Keratinocyte (primary cell): ENCODE measurements at places on chromosomes 3 and 15.

GRCh38 chr15:85943791-85944190 is 135.9 kb upstream of the AGBL1 start:
- DNase-seq = no peak

DNA sequence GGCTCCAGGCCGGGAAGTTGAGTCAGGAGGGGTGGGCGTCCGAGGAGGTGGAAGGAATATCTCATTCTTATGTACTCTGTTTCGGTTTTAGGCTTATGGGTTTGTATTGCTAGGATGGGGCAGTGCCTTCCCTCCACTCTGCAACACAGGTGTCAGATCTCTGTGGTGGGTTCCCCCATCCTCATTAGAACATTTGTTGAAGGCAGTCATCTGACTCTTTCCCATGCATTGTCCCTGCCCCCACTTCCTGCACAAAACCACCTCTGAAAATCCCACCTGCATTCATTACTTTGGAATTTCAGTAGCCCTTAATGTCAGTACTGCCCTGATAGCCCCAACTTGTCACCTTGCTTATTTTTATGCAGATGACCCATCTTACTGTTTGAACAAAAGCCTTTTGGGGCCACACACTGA is 29.5 kb downstream of the GYG1 start:
- no peak for DNase-seq

DNA sequence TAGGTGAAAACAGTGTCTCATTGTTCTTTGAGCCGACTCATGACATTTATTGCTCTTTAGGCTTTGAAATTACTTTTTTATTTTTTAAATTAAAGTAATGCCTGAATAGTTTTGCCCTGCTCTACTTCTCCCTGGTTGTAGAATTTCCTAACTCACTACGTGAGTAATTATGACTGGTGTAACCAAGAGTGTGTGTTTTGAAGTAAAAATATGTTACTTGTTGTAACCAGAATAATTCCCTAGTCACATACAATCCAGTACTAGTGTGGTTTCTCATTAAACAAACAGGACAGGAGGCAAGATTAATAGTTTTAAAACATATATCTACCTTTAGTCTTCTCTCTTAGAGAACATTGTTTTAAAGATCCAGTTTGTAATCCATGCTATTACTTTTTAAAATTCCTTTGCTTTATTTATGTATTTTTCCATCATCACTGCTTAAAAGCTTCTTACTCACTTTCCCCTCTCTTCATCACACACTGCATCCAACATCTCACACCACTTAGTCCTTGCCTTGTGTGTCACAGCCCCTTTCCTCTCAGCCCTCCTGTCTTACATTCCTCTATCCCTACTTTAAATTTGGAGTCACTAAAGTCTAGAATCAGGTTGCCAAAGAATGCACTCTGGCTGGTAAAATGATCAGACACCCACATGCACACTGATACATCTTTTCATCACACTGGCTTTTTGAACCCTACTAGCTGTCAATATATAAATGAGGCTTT is 219.7 kb downstream of the WNT5A start:
- no peak for DNase-seq

- no peak for DNase-seq
Measured at GRCh38 chr3:98341758-98342157, 11.9 kb upstream of the OR5K4 start.

DNA sequence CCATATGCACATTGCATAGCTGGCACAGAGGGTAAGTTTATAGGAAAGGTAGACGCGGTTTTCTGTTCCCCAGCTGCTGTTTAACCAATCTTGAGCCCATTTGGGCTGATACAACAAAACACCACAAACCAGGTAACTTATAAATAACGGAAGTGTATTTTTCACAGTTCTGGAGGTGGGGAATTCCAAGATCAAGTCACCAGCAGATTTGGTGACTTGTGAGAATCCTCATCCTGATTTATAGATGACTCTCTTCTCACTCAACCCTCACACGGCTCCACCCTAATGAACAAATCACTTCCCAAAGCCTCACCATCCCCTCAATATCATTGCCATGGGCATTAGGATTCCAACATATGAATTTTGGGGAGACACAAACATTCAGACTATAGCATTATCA is 694.4 kb upstream of the NR2F2 start:
- no peak for DNase-seq

DNA sequence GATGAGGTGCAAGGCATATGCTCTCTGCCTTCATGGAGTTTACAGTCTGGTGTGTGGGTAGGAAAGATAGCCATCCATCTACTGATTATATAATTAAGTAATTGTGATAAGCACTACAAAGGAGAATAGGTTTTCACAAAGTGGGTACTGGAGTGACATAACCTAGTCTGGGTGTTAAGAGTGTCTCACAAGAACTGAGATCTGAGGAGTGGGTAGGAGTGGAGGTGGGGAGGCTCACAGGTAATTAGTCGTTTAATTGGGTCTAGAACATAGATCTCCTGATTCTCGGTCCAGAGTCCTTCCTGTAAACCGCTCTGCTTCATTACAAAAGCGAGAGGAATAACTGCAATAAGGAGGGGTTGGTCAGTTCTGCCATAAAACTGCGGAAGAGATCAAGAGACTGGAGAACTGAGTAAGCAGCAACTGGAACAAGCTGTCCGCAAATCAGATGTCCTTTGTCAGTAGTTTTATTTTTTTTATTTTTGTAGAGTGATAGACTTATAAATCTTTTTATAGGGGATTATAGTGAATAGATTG is 2.2 kb downstream of the NEO1 start:
- no peak for DNase-seq

- DNase-seq = no peak
Measured at GRCh38 chr3:120473896-120474675, 23.3 kb upstream of the FSTL1 start.

DNA sequence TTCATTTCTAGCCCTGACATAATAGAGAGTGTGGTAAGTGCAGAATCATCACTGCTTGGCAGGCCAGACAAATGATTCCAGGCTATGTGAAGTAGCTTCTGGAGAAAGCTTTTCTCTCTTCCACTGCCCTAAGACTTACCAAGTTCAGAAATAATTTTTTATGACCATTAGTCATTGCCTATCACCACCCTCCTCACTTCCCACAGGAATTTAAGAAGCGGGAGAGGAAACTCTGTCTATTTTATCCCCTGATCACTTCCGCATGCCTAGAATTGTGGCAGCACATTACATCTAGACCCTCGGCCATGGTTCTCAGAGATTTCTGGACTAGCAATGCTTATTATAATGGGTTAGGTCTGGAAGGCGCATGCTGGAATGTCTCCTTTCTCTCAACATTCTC is 397.8 kb upstream of the NR2F2 start:
- DNase-seq = no peak

DNA sequence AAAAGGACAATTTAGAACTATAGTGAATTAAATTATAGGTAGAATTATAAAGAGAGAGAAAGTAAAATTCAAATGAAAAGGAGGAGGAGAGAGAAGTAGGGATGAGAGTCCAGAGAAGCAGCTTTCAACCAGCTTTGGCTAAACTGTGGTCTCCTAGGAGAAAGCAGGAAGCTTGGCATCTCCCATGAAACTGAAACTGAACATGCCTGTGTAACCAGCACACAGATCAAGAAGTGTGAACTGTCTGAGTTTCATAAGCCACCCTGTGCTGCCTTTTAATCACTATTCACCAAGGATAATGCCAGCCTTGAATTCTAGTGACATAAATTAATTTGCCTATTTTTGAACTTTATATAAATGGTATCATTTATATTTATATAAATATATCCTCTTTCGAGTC is 128.5 kb downstream of the MYRIP start:
- DNase-seq = no peak

- DNase-seq = no peak
Measured at GRCh38 chr15:32944431-32944830, 226.6 kb downstream of the GREM1 start.

GRCh38 chr3:10319804-10320203 is 1.1 kb downstream of the SEC13 start:
- DNase-seq = no peak

GRCh38 chr3:187518207-187518606 is 150.0 kb downstream of the RTP4 start:
- no peak for DNase-seq

- peak; percentile 73 for DNase-seq
Measured at GRCh38 chr3:139715743-139716360, 38.1 kb upstream of the NMNAT3 start.

DNA sequence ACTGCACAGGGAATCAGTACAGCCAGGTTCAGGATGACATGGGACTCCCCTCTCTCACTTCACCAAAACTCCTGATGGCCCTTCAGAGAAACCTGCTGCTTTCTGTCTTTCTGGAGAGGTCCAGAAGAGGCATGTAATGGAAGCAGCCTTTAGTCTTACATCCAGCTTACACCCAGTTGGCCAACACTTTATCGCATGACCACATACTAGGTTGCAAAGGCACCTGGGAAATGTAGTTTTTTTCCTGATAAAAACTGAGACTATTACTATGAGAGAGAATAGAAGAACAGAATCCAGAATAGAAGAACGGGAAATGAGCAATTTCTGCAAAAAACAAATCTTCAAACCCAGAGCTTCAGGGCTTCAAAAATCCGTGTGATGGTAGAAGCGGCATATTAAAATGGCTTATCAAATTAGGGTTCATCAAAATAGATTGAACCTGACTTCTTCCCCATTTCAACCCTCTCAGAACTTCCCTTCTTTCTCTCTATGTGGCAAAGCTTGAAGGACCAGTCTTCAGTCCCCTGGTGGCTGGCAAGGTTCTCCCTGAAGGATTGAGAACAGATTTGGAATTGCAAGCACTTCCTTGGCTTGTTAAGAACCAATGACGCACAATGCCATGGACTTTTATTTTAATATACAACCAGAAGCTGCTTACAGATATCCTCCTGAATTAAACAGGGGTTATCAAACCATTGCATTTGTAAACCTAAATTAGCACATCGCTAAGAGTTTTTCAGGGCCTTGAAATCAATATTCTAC is 34.4 kb downstream of the CORO2B start:
- no peak for DNase-seq

GRCh38 chr3:53691349-53691748 is 154.9 kb downstream of the CHDH start:
- no peak for DNase-seq

DNA sequence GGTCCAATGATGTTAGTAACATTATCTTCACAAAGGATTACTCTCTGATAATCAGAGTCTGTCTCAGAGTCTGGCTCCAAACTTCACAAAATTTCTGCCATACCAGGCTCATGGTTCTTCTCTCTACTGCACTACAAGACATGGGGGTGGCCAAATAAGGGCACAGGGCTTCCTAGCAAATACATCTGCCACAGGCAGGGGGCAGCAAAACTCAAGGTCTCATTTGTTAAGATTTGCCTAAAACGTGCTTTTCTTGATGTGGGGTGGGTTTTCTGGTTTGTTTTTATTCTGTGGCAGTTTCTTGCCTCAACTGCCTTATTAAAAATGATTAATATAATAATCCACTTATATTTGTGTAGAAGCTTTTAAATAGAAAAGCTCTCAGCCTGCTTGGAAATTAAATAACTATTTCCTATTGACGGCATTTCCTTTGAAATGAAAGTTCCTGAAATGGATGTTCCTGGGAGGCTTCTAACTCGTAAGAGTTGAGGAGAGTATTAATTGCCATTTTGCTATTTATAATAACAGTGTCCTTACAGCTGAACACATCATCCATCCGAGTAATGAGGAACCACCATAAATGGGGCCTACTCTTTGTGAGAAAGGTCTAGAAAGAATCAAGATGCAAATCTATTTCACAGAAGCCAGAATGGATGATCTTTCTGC is 53.8 kb downstream of the SST start:
- no peak for DNase-seq

DNA sequence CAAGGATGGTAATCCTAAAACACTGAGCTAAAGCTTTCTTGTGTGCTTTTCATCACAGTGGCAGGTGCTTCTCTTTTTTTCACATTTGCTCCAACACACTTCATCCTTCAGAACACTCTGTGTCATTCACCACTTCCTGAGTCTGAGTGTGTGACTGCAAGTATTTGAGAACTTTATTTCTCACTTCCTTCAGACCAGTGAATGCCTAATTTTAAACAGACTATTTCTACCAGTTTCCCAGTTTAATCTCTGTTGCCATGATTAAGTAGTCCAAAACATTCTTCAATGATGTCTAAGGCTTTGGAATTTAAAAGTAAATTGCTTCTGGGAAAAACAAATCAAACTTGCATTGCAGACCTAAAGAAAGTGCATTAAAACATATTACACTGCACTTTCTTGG is 541.2 kb downstream of the RBMS3 start:
- DNase-seq = no peak

GRCh38 chr15:92809880-92810361 is 90.2 kb upstream of the CHD2 start:
- DNase-seq = no peak

DNA sequence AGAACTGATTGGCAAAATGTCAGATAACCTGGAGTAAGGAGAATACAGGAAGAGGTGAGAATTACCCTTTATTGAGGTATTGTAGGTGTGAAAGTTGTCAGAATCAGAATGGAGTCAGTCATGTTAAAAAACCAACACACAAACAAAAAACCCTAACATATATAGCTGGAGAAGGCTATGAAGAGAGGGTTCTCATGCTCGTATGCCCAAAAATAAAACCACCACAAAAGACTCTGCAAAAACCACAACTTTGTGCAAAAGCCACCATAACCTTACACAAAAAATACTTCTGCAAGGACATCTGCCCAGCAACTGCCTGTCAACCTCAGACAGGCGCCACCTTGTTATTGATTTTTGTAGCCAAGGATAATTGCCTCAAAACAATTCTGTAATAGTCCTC is 136.0 kb downstream of the CD47 start:
- DNase-seq = no peak

- DNase-seq = no peak
Measured at GRCh38 chr3:42014921-42015533, 53.1 kb upstream of the ULK4 start.

GRCh38 chr3:178949896-178950295 is 121.7 kb downstream of the ZMAT3 start:
- DNase-seq = no peak

DNA sequence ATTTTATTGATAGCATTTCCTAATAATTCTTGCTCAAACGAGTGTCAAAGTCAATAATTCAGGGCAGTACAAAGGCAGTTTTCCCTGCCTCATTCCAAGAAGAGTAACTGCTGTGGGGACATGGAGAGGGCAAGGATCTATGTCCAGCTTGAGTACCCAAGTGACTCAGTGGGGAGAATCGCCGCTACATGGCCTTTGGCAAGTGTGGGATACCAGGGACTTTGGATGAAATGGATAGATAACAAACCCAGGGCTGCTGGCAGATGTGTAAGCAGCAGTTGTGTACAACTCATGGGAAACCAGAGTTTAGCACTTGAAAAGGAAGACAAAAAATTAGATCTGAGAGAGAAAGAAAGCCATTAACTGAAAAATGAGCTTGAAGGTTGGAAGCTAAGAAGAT is 122.2 kb upstream of the TRIM42 start:
- DNase-seq = no peak
